HS-27A (cell line): ENCODE measurements at places on chromosomes 5 and 9.

DNA sequence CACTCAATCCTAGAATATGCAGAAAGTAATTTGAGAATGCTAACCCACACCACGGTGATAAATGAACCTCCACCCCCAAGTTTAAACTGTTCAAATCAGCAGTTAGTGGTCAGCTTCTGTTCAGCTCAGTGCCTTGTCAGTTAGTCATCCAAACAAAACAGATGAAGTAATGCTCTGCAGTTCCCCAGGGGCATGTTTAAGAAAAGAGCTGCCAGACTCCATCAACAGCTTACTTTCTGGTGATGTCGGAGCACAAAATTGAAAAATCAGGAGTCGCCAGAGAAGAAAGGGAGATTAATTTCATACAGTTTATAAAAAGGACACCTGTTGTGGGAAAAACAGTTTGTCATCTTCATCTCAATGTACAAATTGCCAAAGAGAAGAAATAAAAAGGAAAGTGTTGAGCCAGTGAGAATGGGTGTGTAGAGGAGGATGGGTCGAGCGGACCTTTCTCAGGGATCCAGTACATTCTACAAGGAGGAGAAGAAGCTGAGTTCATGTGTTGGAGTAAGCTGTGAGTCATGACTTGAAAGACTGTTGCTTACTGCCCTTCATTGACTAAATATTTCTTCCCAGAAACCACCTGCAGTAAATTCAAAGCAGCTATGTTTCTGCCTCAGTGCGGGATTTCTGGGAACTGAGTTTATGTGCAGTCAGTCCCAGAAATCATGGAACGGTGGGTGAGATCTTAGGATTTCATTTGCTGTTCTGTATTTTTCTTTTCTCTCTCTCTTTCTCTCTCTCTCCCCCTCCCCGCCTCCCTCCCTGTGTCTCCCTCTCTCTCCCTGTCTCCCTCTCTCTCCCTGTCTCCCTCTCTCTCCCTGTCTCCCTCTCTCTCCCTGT, 13.7 kb downstream of the TRIO start:
- peak; percentile 96 for DNase-seq

DNA sequence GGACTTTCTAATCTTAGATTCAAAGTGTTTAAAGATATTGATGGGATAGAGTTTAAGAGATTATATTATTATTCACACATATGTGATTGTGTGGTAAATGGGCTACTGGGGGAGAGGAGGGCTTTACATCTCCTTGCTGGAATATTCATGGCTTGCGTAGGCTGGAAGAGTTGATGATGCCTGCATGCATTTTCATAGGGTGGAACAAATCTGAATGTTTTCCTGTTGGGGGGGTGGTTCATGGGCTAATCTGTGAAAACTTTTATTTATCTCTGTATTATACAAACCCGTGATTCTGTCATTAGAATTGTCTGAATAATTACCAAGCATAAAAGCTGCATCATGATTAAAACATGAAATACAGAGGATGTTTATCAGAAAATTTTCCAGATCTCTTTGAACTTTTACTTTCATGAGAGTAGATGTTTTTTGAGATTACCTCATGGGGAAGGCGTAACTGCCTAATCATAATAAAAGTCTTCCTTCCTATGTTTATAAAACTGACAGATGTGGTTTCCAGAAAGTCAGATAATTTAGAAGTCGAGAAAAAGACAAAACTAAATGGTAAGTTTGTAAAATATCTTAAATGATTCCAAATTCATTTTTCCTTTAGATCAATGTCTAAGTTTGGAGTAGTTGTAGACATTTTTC, 1185.4 kb upstream of the SEMA6A start:
- no peak for DNase-seq

GRCh38 chr5:38371596-38371995, 113.2 kb downstream of the EGFLAM start:
- no peak for DNase-seq

DNA sequence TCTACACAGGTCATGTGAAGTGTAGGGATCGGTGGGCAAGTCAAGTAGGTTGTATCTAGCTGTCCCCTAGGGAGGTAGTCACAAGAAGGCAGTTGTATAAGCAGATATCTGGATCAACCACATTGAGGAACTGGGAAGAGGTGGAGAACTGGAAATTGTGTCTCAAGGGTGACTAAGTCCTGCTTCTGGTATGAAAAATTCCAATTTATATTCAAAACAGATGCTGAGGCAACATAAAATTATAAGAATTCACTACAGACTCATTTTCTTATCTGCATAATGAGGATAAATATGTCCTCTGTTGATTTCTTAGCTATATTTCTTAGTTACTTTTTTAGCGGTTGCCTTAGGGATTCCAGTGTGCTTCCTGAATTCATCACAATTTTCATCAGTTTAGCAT, 46.8 kb downstream of the GALNT12 start:
- no peak for DNase-seq

DNA sequence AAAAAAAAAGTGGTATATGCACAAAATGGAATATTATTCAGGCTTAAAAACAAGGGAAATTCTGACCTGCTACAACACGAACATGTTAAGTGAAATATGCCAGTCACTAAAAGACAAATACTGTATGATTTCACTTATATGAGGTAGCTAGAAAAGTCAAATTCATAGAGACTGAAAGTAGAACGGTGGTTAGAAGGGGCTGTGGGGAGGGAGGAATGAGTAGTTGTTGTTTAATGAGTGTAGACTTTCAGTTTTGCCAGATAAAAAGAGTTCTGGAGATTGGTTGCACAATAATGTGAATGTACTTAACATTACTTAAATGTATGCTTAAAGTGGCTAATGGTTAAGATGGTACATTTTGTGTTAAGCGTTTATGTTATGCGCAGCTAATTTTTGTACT, 79.5 kb upstream of the IL12B start:
- no peak for DNase-seq

GRCh38 chr9:135108831-135109510, 21.5 kb downstream of the OLFM1 start:
- no peak for DNase-seq

- DNase-seq: no peak
These were observed 12.8 kb upstream of the RNU6ATAC start for GRCh38 chr9:134177186-134177585.

DNA sequence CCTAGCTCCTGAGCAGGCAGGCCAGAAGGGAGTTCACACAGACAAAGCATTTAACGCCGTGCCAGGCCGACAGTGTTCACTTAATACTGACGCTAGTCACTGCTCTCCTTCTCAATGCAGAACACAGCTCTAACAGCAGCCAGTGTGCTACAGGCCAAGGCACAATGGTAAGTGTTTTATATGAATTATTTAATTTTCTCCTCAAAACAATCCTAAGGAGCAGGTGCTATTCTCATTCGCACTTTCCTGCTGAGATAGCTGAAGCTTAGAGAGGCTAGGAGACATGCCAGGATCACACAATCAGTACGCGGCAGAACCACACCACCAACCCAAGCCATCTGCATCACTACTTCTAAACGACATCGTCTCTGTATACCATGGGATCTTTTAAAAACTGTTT, 170.7 kb downstream of the SPOCK1 start:
- no peak for DNase-seq

DNA sequence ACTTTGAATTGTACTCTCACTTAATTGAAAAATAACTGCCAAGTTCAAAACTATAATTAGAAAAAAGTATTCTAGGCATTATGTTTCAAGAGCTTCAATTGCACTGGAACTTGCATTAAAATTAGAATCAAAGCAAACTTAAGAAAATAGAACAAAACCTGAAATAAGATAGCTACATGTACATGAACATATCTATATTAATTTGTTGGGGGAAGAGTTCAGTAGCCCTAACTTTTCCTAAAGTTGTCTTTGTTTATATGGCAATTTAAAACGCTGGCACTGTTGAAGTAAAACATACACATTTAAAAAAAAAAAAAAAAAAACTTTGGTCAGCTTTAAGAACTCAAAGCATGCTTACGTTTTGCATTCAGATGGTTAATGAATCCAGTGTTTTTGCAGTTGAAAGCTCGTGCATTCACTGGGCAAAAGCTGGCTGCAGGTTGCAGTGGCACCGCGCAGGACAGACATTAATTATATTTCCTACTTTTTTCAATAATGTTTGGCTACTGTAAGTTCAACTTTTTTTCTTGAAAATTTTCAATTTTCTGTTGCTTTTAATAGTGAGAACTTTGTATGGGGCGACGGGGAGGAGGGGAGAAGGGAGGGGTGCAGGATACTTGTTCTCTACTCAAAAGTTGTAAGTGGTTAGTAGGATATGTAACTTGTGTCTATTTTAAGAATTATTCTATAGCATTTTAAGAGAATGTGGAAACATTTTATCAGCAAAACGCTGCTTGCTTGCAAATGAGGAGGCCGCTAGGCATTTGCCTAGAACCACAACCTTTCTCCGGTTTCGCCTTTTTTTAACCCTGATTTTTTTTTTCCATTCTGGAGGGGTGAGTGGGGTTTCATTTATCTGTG, 3.9 kb downstream of the NR2F1 start:
- DNase-seq: no peak

- no peak for DNase-seq
These were observed 66.9 kb upstream of the EPB41L4A start for GRCh38 chr5:112485934-112486355.

GRCh38 chr9:76624391-76625048, 139.7 kb upstream of the PCA3 start:
- DNase-seq: no peak

DNA sequence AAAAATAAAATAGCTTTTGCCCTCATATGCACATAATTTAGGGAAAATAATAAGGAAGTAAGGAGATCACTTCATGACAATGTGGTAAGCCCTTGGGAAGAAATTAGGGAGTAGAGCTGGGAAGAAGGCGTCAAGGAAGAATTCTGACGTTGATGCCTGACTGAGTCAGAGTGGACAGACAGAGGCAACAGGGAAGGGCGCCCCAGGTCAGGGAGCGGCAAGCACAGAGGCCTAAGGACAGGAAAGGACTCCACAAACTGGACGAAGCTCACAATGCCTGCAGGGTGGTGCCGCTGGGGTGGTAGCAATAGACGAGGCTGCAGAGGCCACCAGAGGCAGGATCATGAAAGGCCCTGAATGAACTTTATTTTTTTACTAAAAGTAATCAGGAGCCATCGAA, 7.6 kb downstream of the DRD1 start:
- DNase-seq: no peak

DNA sequence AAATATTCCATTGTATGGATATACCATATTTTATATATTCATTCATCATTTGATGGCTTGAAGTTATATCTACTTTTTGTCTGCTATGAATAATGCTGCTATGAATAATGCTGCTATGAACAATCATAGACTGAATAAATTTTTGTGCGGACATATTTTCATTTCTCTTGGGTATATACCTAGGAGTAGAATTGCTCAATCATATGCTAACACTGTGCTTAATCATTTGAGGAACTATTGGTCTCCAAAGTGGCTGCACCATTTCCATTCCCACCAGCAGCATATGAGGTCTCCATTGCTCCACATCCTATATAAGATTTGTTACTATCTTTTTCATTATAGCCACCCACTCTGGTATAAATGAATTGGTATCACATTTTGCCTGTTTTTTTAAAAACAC, 18.3 kb upstream of the TEK start:
- DNase-seq: no peak

DNA sequence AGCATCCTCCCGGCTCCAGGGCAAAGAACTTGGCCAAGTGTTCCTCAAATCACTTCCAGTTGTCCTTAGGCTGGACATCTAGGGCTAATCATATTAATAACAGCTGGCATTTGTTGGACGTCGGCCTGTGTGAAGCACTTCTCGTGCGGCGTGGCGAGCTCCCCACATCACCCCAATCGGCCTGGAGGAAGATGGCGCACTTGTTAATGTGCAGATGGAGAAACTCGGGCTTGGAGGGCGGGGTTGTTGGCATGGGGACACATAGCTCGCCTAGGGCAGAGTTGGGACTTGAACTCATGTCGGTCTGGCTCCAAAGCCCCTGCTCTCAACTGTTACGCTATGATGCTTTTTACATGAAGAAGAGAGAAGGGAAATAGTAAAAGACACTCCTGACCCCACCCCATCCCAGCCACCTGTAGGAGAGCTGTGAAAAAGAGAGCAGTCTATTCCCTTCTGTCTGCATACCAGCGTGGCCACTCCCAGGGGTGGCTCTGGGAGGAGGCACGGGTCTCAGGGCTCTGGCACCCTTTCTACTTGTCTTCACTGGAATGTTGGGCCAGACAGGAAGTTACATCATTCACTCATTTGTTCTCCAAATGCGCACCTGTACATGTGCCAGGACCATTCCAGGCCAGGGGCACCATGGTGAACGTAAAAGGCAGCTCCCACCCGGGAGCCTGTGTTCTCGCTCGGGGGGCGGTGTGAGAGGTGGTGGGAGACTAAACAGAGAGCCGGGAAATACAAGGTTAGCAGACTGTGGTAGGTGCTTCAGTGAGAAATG, 12.8 kb upstream of the NUP214 start:
- DNase-seq: no peak

GRCh38 chr9:131065599-131065998, 30.7 kb upstream of the AIF1L start:
- DNase-seq: no peak

- DNase-seq: no peak
These were observed 58.8 kb downstream of the SH3PXD2B start for GRCh38 chr5:172395483-172395882.

DNA sequence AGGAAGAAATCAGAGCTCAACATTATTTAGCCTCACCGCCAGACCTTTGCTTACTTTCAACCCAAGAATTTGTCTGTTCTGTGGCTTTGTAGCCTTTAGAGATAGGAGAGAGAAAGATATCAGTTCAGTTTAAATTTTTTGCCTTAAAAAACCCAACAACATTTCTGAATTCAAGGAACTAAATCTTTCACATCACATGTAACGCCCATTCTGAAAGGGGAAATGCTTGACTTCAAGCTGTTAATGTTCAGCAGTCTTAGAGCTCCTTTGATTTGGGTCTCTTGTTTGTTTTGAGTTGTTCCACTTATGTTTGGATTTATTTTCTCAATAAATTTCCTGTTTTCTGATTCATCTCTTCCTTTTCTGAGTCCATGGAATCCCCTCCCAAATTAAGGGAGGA, 294.5 kb downstream of the ARHGAP26 start:
- DNase-seq: no peak

GRCh38 chr9:124514874-124515273, 7.7 kb upstream of the NR5A1 start:
- no peak for DNase-seq

DNA sequence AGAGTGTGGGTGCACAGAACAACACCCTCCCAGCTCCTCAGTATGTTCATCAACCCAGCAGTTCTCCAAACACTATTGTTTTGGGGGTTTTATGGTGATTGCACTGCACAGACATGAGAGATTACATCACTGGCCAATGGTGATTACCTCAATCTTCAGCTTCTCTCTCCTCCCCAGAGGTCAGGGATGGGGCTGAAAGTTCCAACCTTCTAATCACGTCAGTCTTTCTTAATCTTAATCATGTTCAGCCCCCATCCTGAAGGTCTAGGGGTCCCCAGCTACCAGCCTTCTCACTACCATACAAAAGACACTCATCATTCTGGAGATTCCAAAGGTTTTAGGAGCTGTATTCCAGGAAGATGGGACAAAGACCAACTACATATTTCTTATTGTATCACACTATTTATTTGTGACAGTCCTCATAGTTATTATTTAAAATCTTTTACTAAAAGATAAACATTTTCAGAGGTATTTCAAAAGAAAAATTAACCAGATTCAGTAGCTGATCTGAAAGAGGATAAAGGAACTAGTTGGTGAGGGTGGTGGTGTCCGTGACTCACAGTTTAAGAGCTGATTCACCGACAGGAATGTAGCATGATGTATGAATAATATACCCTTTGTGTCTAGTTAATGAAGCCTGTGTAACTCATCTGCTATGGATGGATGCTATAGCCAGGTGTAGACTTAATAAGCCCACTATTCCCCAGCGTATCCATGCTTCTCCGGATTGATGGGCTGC, 35.6 kb downstream of the RASEF start:
- DNase-seq: no peak

GRCh38 chr9:136044971-136045594, 50.0 kb downstream of the NACC2 start:
- no peak for DNase-seq
